ENCODE measurements at places on chromosomes 2 and 18. TPM values are rescaled to one million over a fixed set of nuclear protein-coding genes. Genes with fewer than 3 reads are reported as not detected.

Gene AKAIN1
- not detected for total RNA-seq

Gene TMEM178A
- 2.5 TPM for total RNA-seq

Gene LNPK
- 48.2 TPM for total RNA-seq

Gene CSRNP3
- total RNA-seq: 8.7 TPM

Gene IWS1
- total RNA-seq: 64.5 TPM

Gene FBXO41
- 0.97 TPM for total RNA-seq

- H3K4me1 ChIP-seq: no peaks in the 10 kb centered on the region
- H3K36me3 ChIP-seq: no peaks in the 10 kb centered on the region
- H3K4me3 ChIP-seq: no peak overlapping the region
- H3K27ac ChIP-seq: no peak overlapping the region
- DNase-seq: no peak
Measured at GRCh38 chr2:193907561-193907960, 1712.8 kb upstream of the TMEFF2 start.

DNA sequence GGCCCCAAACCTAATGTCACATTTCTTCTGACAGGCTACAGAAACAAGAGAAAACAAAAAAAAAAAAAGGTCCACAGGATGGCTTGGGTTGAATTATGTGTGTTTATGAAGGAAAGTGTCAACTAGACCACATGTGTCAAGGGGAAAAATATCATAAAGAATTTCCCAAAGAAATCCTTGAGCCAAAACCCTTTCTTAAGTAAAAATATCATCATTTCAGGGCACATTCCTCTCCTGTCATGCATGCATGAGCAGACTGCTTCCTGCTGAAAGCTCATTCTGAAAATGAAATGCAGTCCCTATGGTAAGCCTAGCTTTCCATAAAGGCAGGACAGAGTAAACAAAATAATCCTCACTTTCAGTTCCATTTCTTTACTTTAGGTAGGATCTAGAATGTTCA is 85.7 kb upstream of the RBBP8 start:
- peak; percentile 18 for DNase-seq
- no peaks in the 10 kb centered on the region for H3K27me3 ChIP-seq
- no peaks in the 10 kb centered on the region for H3K36me3 ChIP-seq
- H3K4me1 ChIP-seq: peaks cover 4% of the 10 kb centered on the region
- no peak overlapping the region for H3K4me3 ChIP-seq
